ENCODE measurements at places on chromosomes 6 and 20. TPM values are rescaled to one million over a fixed set of nuclear protein-coding genes. Genes with fewer than 3 reads are reported as not detected.

Gene DNMT3B
- total RNA-seq, result 3.2 TPM

DNA sequence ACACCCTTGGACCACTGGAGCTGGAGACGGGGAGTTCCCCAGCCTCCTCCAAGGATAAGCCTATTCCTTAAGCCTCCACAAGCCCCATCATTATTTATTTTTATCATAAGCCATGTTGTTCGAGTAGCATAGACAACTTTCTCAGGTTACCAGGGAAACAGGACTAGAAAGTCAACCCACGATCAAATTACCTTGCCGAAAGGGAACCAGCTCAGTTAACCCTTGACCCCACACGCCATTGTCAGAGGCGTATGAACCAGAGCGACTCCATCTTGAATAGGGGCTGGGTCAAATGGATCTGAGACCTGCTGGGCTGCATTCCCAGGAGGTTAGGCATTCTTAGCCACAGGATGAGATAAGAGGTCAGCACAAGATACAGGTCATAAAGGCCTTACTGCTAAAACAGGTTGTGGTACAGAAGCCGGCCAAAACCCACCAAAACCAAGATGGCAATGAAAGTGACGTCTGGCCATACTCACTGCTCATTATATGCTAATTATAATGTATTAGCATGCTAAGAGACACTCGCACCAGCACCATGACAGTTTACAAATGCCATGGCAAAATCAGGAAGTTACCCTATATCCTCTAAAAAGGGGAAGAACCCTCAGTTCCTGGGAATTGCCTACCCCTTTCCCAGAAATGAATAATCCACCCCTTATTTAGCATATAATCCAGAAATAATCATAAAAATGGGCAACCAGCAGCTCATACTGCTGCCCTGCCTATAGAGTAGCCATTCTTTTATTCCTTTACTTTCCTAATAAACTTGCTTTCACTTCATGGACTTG lies 22.4 kb downstream of the SYNJ2 start:
- no peak for DNase-seq

DNA sequence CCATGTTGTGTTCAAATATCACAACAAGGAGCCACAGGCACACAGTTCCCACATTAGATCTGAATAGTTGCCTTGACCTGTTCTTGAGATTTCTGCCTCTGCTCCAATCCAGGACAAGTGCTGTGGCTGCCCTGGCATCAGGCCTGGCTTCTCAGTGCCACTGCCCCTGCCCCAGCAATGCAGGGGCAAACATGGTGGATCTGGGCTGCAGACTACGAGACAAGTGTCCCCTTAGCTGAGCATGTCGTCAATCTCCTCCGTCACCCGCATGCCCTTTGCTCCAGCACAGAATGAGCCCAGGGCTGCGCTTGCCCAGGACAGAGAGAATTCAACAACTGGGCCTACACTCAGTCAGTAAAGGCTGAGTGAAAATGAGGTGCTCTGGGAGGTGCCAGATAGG lies 201.6 kb downstream of the SYNDIG1 start:
- DNase-seq, result no peak

GRCh38 chr6:79672631-79673111 lies 41.5 kb downstream of the SH3BGRL2 start:
- peak; percentile 45 for DNase-seq

Gene RFX6
- total RNA-seq, result not detected

DNA sequence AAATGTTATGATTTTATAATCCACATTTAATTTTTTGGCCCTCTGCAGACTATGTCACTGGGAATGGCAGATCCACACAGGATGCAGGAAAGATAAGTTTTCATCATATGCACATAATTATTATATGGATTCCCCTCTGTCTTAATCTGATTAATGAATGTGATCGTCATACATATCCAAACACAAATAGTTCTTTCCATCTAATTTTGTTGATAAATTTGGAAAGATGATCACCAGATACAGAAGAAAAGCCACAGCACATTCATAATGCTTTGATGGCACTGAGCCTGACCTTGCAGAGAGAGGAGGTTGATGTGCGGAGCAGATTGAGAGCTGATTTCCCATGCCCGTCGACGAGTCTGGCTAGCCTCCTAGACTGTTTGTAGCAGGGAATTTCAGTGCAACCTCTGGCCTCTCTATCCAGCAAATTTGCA lies 471.5 kb downstream of the EPM2A start:
- no peak for DNase-seq

DNA sequence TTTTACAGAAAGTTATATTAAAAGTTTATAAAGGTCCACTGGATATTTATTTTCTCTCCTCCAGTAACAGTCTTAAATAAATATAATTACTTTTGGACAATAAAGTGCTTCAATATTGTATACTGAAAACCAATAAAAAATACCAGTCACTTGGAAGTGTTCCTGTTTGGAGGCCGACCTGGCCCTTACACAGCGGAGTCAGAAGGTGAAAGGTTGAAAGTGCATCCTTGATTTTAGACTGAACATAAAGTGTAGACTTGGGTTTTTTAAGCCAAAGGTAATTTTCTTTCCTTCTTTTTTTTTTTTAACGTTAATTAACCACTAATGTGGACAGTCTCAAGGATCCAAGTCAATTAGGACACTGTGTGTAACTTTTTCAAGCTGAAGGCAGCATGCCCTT lies 152.3 kb upstream of the TBX18 start:
- no peak for DNase-seq

Gene KIF25
- under 0.01 TPM for total RNA-seq

Gene CNBD2
- total RNA-seq, result 4.5 TPM
